ENCODE measurements at places on chromosomes 6 and 20. TPM values are rescaled to one million over a fixed set of nuclear protein-coding genes. Genes with fewer than 3 reads are reported as not detected.

DNA sequence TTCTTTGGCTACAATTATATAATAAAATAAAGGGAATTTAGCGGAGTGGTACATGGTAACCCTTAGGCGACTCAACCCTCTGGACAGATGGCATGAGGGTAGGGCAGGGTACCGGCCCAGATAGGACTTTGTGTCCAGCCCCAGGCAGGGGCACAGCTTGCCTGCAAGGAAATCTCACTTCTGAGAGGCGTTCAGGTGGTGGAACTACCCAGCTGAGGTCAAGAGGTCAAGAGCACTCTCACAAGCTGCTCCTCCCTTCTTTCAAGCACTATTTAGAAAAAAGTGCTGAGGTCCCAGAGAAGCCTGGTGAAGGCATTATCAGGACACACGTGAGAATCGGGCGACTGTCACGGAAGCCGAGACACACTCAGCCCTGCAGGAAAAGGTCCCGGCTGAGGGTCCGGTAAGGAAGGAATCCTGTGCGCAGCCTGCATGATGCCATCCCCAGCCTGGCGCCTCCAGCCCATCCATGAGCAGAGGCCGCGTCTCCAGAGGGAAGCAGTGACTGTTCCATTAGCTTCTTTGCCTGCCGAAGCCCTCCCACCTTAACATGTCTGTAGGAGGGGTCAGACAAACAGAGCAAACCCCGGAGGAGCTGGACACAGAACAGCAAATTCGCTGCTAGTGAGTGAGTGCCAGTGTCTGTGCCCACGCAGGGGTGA, 54.8 kb downstream of the WDR27 start:
- no peaks in the 10 kb centered on the region for H3K4me1 ChIP-seq
- no peaks in the 10 kb centered on the region for H3K27me3 ChIP-seq
- DNase-seq, result no peak
- H3K27ac ChIP-seq, result no peak overlapping the region

GRCh38 chr6:111717621-111718020, 111.9 kb upstream of the TRAF3IP2 start:
- H3K27ac ChIP-seq, result no peak overlapping the region
- H3K27me3 ChIP-seq, result no peaks in the 10 kb centered on the region
- no peak overlapping the region for H3K4me3 ChIP-seq
- no peaks in the 10 kb centered on the region for H3K4me1 ChIP-seq
- DNase-seq, result no peak

DNA sequence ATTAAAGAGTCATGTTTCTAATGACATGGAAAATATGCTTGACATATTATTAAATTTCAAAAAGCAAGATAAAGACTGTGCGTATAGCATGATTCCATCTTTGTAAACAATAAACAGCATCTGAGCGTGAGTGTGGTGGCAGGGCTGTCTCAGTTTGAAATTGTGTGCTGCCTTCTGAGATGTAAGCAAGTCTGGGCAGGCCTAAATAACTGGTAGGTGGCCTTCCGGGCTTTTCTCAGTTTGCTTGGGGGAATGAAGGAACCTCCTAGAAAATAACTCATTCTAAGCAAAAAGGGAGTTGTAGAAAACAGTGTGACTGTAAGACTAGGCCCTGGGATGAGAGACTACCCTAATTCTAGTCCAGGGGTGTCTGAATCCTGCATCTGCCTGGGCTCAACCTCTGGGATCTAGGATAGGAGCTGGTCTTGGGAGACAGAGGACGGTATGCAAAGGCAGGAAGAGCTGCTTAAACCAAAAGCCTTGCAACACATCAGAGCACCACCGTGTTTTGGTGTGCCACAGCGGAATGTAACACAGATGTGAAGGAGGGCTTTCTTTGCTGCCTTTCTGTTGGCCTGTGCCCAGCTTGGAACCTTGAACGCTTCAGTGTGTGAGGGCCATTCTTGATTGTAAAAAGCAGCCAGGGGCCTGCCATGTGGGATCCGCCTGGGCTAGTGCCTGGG, 63.5 kb upstream of the L3MBTL3 start:
- no peak overlapping the region for H3K4me3 ChIP-seq
- DNase-seq, result no peak
- H3K36me3 ChIP-seq, result no peaks in the 10 kb centered on the region
- H3K4me1 ChIP-seq, result no peaks in the 10 kb centered on the region
- H3K27ac ChIP-seq, result no peak overlapping the region

CSNK2B gene
- total RNA-seq, result 316 TPM

DNA sequence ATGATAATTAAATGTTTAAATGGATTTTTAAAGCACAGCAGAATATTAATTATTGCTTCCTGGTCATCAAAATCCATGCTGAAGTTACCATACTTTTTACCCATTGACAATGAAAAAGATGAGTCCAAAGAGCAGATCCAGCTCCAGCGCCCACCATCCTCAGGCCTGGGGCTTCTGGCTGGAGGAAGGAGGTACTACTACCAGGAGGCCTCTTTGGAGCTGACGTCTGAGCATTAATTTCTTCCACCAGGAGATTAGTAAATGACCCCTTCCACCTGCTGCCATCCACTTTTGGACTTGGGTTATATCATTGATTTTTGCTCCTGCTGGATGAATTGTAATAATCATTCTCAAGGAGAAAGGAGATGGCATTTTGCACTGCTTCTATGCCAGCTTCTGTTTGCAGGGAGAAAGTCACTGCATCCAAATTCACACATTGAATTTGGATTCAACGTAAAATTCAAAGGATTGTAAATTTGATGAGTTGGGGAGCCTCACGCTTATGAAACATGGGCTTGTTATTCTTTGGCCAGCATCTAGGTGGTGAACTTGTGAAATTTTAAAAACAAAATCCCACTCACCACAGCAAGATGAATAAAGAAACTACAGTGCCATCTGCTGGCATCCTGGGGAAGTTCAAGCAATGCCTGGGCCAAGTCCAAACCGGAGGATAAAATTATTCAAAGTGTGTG, 121.8 kb downstream of the SASH1 start:
- no peaks in the 10 kb centered on the region for H3K4me1 ChIP-seq
- no peaks in the 10 kb centered on the region for H3K27me3 ChIP-seq
- peak; percentile 63 for DNase-seq
- no peak overlapping the region for H3K4me3 ChIP-seq
- H3K27ac ChIP-seq, result no peak overlapping the region
- H3K36me3 ChIP-seq, result no peaks in the 10 kb centered on the region

DNA sequence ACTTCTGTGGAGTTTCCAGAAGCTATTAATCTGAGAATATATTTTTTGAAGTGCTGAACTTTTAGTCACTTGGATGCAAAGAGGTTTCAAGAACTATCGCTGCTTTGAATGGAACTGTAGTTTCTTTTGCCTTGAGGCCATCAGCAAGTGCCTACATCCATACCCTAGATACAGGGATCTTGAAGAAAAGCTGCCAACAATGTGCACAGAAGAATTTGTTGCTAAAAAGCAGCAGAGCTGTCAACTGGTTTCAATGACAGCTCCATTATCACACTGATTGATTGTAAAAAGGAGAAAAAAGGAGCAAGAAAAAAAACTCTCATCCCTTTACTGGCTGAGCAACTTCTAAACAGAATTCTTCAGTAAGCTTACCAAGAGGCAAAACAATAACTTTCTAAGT, 251.0 kb upstream of the NRSN1 start:
- no peaks in the 10 kb centered on the region for H3K36me3 ChIP-seq
- H3K27ac ChIP-seq, result no peak overlapping the region
- no peak for DNase-seq
- no peaks in the 10 kb centered on the region for H3K4me1 ChIP-seq
- H3K4me3 ChIP-seq, result no peak overlapping the region
- H3K27me3 ChIP-seq, result no peaks in the 10 kb centered on the region

GRCh38 chr6:161434350-161434749, 160.5 kb upstream of the AGPAT4 start:
- DNase-seq, result no peak
- no peaks in the 10 kb centered on the region for H3K36me3 ChIP-seq
- H3K27ac ChIP-seq, result no peak overlapping the region
- no peak overlapping the region for H3K4me3 ChIP-seq
- H3K4me1 ChIP-seq, result no peaks in the 10 kb centered on the region
- H3K27me3 ChIP-seq, result peaks cover 5% of the 10 kb centered on the region

DNA sequence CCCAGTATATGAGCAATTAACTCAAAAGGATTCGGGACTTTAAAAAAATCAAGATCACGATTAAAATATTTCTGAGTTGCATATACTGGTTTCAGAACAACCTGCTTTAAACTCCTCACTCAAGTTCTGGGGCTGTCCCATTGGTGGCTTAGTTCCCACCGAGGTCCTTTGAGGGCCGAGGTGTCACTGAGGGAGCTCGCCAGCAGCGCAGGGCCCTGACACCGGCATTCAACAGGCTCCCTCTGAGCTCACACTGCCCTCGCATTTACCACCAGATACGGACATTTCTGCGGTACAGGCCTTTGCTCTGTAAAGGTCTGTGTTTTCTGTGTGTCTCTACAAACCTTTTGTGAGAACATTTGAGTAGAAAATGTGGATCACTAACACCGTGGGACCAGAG, 24.4 kb upstream of the BNIP5 start:
- DNase-seq, result no peak
- H3K27ac ChIP-seq, result no peak overlapping the region
- no peak overlapping the region for H3K4me3 ChIP-seq
- no peaks in the 10 kb centered on the region for H3K36me3 ChIP-seq

TREM2 gene
- total RNA-seq, result not detected

DNA sequence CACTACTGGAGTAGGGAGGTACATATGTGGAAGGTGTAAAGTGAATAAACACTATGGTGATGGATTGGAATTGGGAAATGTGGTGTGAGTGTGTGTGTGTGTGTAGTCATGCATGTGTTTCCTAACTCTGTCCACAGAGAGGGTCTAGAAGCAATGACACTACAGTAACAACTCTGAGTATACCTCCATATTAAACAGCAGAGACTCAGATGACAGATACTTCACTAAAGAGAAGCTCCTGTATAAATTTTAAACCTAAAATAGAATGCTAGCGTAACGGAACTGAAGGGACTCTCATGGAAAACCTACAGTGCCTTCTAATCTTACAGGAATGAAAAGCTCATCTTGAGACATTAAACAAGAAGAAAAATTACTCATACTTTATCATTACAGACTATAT, 150.5 kb downstream of the SLC16A10 start:
- no peaks in the 10 kb centered on the region for H3K36me3 ChIP-seq
- H3K4me3 ChIP-seq, result no peak overlapping the region
- H3K27me3 ChIP-seq, result no peaks in the 10 kb centered on the region
- no peak overlapping the region for H3K27ac ChIP-seq
- H3K4me1 ChIP-seq, result peaks cover 13% of the 10 kb centered on the region
- DNase-seq, result no peak

GRCh38 chr6:82083646-82084045, 163.9 kb downstream of the IBTK start:
- H3K27ac ChIP-seq, result peak overlapping the region; percentile 79
- peaks cover 84% of the 10 kb centered on the region for H3K4me1 ChIP-seq
- no peaks in the 10 kb centered on the region for H3K27me3 ChIP-seq
- DNase-seq, result no peak
- H3K4me3 ChIP-seq, result no peak overlapping the region

Data from HepG2 (cell line).